NCI-H1694 (cell line): ENCODE measurements at places on chromosomes 2 and 18.
A peak's percentile ranks its signal among the peaks of the same experiment; 100 is the strongest.

DNA sequence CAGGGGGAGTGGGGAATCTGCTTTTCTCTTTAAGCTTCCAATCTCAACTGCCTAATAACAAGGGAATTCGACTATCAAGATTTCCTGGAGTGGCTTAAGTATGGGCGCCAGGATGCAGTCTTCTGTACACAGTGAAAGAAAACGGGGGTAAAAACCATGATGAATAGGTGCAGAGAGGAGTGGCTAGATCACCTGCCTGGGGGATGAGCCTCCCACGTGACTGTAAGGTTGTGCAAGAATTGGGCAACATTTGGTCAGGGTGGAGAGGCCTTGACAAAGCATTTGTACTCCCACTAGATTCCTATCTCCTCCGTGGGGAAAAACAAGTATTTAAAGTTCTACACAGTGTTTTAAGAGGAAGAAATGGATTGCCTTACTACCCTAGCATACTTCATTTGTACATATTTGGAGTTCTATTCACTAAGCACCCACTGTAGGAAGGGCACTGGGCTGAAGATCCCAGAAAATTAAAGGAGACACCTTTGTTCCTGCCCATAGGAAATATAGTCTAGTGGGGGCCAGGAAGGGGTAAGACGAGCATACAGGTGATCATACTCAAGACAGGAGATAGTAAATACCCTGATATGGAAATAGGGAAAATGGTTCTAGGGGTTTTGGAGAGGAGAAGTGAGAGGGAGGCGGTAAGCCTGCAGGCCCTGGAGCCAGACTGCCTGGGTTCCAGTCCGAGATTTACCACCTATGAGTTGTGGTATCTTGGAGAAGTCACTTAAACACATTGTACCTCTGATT lies 29.2 kb downstream of the EPAS1 start:
- no peak for DNase-seq

- DNase-seq, result no peak
Observed at GRCh38 chr2:181949047-181949446, 36.6 kb upstream of the PPP1R1C start.

DNA sequence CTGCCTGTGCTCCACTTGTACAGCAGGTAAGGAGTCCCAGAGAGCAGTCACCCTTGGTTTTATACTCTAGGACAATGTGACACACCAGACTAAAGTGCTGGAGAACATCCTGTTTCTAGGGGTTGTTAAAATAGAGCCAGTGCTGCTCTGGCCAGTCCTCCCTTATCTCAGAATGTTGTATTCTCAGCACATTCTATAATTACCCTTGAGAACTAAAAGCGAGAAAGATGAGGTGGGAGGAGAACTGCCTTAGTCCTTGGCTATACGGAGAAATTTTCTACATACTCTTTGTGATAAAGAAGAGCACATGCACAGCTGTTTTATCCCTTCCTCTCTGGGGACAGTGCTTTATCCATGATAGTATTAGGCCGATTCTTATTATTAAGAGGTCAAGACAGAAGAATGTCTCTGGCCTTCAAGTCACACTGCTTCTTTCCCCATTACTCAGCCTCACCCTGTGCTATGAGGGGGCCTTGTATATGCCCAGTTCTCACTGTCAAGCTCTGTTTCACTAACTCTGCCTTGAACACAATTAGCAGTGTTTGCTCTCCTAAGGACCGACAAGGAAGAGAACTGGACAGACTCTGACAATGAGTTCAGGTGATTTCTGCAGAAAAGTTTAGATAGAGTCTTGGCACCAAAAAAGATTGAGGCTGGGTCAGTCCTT lies 385.8 kb downstream of the TRIB2 start:
- DNase-seq, result no peak

GRCh38 chr18:9147440-9148202 lies 11.0 kb downstream of the ANKRD12 start:
- peak; percentile 24 for DNase-seq

GRCh38 chr18:58180738-58181353 lies 136.8 kb downstream of the NEDD4L start:
- DNase-seq, result peak; percentile 26

DNA sequence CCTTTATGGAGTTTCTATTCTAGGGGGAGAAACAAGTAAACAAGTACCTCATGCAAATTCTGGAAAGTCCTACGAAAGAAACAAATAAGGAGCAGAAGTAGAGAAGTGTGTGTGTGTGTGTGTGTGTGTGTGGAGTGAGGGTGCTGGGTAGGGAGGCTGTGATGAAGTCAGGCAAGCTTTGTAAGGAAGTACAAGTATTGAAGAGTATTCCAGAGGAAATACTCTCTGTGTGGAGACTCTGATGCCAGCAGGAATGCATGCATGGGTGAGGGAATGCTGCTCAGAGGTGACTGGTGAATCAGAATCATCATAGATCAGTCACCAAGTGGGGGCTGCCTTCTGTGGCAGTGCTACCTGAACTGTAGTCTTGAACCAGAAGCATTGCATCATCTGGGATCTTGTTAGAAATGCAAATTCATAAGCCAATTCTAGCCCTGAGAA lies 34.5 kb downstream of the SLC4A3 start:
- no peak for DNase-seq

DNA sequence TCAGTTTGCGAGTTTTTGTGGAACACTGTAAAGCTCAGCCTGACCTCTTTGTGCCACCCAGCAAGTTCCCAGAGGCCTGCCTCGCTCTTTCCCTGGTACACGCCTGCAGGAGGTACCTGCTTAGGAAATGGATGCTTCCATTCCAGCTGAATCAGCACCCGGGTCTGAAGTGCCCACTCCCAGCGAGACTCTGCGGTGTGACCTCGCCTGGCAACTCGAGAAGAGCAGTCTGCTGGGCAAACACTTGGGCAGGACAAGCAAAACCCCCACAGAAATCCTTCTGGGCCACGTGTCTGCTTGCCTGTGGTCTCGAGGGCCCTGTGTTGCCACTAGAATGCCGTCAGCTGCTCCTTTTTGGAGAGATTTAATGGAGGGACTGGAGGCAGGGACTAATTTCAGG lies 127.6 kb downstream of the MAPK4 start:
- DNase-seq, result no peak

DNA sequence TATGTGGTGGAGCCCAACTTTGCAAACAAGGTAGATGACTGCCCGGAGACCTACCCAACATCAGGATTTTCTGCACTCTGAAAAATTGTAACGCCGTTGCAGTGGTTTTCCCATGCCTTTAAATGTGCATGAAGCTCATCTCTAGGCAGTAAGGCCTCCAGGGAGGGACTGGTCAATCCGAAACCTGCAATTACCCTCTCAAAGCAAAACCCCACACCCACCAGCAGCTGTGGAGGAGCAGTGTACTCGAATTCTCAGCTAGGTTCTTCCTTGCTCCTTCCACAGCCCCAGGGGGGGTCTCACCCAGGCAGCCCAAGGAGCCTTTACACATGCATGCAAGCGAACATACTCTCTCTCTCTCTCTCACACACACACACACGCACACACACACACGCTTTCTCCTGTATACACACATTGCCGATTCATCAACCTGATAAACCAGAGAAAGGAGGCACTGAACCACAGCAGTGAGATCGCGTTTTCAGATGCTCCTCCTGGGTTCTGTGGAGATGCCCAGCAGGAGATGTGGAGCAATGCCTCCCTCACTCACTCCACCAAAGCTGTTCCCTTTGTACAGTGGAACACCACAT lies 109.2 kb downstream of the VIT start:
- no peak for DNase-seq

GRCh38 chr18:58687871-58688308 lies 16.6 kb downstream of the MALT1 start:
- DNase-seq, result no peak

DNA sequence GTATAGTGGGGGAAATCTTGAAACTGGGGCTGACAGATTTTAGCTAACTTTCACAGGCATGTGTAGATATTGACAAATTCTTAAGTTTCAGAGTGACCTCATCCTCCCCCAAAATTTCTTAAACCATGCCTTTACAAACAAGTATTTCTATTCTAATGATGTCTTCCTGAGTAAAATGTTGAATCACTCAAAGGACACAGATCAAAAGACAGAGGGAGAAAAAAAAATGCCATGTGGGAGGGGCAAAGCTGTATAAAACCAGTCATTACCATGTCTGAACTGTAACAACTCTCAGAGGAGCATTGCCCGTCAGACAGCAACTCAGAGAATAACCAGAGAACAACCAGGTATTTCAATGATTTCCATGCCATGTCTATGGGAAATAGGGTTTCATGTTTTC lies at the start of gene SERPINB2:
Gene SERPINB2, plus strand, starts transcription at position 282 of the 400 bp plus-strand sequence. CDS start 3,740 bp downstream, outside the sequence.
- no peak for DNase-seq

- peak; percentile 53 for DNase-seq
Observed at GRCh38 chr2:70086278-70086837, 919 bp upstream of the PCBP1 start.

DNA sequence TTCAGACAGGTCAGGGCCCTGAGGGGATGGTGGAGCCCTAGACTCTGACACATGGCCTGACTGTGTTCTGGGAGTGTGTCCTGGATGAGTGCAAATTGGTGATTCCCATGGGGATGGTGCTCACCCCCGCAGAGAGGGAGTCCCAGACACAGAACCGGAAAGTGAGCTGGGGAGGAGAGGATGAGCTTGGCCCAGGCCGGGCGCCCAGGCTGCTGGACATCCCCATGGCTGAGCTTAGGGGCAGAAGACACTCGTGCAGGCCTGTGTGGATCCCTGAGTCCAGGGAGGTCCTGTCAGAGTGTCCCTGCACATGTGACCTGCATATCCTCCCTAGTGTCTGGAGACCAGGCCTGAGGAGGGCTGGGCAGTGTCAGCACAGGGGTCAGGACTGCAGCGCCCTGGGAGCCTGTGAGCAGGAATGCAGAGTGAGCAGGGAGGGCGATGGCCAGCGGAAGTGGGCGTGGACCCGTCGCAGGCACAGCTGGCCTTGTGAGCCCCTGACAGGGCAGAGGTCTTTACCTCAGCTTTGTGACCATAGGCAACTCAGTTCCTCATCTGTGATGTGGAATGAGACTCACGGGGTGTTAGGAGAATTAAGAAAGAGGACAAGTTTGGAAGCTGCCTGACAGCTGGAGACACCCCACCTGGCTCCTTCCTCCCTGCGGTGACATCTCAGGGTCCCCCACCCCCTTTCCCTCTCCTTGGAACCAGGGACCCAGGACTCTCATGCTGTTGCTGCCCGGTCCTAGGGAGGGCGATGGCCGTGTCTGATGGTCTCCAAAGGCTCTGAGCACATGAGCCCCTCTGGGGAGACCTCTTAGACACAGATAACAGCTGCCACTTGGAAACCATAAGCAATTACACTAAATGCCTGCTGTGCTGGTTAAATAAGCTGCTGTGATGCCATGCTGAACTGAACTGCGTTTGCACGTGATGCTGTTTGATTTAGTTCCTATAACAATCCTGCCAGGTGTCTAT lies 62.6 kb upstream of the HS6ST1 start:
- DNase-seq, result peak; percentile 64

DNA sequence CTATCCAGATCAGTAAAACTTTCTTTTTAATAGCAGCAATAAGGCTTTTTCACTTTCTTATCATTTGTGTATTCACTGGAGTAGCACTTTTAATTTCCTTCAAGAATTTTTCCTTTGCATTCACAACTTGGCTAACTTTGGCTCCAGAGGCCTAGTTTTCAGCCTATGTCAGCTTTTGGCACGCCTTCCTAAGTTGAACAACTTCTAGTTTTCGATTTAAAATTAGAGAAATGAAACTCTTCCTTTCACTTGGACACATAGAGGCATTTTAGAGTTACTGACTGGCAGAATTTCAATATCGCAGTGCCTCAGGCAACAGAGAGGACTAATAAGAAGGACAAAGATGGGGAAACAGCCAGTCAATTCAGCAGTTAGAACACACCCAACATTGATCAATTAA lies 577.4 kb downstream of the DSC3 start:
- DNase-seq, result no peak

- no peak for DNase-seq
Observed at GRCh38 chr2:144890828-144891227, 370.9 kb upstream of the ZEB2 start.

DNA sequence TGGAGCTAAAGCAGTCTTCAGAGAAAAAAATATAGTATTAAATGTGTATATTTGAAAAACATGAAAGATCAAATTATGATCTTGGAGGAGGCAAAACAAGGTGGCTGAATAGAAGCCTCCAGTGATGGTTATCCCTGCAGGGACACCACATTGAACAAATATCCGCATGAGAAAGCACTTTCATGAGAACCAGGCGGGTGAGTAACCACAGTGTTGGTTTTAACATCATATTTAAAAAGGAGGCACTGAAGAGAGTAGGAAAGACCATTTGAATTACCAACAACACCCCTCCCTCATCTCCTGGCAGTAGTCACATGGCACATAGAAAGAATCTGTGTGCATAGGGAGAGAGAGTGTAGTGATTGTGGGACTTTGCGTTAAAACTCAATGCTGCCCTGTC lies 759.6 kb upstream of the NRXN1 start:
- no peak for DNase-seq

DNA sequence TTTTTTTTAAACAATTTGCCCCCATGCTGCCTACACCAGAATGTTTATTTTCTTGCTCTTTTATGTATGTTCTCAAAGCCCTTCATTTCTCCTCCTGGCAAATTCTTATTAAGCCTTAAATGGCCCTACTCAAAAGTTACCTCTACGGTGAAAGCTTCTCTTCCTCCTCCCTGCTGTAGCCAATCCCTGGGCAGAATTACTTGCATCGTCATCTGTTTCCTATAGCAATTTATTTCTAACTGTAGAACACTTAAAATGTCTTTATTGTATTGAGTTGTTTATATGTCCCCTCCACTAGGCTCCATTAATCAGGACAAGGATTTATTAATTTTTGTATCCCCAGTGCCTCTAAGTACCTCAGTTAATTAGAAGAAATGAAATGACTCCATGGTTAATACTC lies 2.5 kb upstream of the RAD51AP2 start:
- no peak for DNase-seq

DNA sequence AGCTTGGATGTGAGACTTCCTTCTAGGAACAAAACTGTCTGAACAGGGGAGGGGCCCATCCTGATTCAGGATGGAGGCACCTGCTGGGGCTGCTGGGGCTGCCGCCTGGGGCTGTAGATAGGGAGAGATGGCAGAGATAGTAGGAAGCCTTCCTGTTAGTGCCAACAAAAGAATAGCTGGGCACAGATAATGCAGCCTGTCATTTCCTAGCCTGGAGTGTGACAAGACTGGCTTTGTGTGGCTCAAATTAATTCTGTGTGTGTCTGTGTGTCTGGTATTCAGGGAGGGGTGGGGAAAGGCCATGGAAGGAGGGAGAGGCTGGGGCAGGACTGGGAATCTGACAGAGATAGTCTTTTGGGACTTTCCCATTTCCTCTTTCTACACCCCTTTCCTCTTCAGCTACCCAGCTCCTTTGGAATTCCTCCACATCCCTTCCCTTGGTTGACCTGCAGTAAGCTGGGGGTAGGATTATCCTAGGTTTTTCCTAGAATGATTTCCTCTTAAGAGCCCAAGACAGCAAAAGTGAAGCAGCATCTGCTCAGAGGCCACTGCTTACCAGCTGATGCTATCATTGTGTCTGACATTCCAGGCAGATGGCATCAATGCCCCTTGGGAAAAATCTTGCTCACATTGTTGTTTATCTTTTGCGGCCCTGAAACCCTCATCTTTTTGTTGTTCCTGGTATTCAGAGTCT lies 144.9 kb upstream of the LHCGR start:
- DNase-seq, result peak; percentile 5

DNA sequence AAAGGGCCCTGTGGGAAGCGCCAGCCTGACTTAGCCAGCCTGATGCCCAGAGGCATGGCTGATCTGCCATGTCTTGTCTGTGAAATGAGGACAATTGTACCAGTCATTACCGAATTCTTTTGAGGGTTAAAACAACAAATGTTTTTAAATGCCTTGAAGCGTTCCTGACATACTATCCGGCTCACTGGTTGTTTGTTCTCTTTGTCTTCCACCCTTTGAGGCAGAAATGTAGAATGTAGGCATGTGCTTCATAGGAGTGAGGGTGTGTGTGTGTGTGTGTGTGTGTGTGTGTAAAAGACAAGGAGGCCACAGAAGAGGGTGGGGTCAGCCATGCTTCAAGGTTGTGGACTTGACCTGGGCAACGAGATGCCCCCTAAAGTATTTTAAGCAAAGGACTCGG lies 35.5 kb downstream of the TGFBRAP1 start:
- no peak for DNase-seq
